Right lobe of liver (tissue), 6 donors: ENCODE measurements at places on chromosomes 3 and 15.

- no peaks in the 10 kb centered on the region for H3K27me3 ChIP-seq
- no peaks in the 10 kb centered on the region for H3K4me1 ChIP-seq
- no peak overlapping the region for H3K4me3 ChIP-seq
- no peak for DNase-seq
- H3K27ac ChIP-seq, result no peak overlapping the region
- H3K36me3 ChIP-seq, result no peaks in the 10 kb centered on the region
Observed at GRCh38 chr3:43021186-43021585, 42.1 kb downstream of the GASK1A start.

DNA sequence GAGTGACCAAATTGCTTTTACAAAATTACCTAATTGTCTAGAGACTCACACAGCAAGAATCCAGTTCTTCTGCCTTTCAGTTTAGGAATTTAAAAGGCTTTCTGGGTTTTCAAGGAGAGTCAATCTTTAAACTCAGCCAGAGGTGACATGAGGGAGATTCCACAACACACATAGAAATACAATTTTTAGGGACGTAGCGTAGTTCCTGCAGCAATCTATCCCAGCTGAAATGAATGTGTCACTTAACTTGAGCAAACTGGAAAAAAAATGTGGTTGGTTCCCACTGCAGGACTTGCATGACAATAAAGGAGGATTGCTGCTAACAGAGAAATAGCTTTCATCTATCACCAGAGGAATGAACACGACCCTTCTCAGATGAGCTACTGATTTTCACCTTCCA, 269.7 kb downstream of the OTOL1 start:
- no peak for DNase-seq
- no peak overlapping the region for H3K27ac ChIP-seq
- no peak overlapping the region for H3K4me3 ChIP-seq
- no peaks in the 10 kb centered on the region for H3K27me3 ChIP-seq

DNA sequence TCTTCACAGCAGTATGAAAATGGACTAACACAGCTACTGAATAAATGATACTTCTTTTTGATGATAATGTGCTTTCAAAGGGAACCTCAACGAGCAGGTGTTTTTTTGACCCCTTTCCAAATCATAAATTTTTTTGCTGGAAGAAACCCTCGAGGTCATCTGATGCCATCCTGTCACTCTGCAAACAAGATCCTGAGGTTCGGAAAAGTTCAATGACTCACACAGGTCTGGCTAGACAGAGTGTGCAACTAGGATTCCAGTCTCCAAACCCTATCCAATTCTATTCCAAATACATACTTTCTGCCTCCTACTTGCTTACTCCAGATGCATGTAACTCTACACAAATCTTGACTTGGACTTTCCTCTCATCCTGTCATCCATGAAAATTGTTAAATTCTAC, 124.7 kb downstream of the NEDD4 start:
- H3K27ac ChIP-seq, result no peak overlapping the region
- DNase-seq, result no peak
- H3K4me3 ChIP-seq, result no peak overlapping the region
- H3K36me3 ChIP-seq, result no peaks in the 10 kb centered on the region
- H3K4me1 ChIP-seq, result no peaks in the 10 kb centered on the region
- no peaks in the 10 kb centered on the region for H3K27me3 ChIP-seq

GRCh38 chr3:195558602-195559001, 15.5 kb upstream of the PPP1R2 start:
- H3K27me3 ChIP-seq, result no peaks in the 10 kb centered on the region
- no peak overlapping the region for H3K4me3 ChIP-seq
- no peak for DNase-seq
- H3K27ac ChIP-seq, result no peak overlapping the region
- H3K4me1 ChIP-seq, result no peaks in the 10 kb centered on the region
- no peaks in the 10 kb centered on the region for H3K36me3 ChIP-seq

DNA sequence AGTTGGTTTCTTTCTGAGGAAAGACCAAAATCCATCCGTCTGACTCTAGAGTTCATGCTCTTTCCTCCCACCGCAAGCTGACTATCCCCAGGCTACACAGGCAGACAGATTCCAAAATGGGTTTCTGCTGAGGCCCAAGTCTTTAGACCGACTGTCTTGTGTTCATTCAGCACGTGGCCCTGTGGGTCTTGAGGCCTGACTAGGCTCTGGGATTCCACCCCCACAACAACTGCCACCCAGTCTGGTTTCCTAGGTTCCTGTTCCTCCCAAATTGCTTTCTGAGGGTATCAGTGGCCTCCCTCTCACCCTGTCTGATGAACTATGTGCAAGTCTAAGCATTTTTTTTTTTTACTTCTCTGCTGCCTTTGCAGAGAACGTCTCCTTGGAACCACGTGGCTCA, 67.7 kb downstream of the CYP19A1 start:
- H3K4me1 ChIP-seq, result peaks cover 13% of the 10 kb centered on the region
- H3K27ac ChIP-seq, result no peak overlapping the region
- no peak overlapping the region for H3K4me3 ChIP-seq
- DNase-seq, result no peak

DNA sequence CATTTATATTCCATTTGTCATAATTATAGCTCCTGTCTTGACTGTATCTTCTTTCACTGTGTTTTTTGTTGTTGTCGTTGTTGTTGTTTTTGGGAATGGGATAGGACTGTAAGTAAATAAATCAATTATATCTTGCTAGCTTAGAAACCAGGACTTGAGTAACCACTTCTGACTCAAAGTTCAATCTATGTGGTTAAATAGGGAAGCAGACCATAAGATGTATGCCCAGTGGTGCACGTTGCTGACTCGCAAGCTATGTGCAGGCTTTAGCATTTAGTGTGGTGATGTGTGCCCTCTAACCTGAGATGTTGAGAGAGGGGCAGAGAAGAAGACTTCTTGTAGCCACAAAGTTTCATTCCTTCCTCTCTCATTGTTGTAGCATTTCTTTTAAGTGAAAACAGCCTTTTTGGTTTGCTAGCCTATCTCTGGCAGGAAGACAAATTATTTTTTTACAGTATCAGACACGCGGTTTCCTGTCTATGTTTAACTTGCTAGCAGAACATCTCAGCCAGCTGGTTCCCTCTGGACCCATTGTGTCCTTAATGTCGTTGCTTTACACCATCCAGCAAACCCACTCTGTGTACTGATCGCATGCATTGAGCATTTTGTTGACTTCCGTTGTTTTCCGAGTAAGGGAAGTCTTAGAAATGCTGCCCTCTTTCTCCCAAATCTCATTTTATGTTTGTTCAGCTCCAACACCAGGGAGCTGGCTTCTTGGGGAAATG, 52.1 kb downstream of the TGFBR2 start:
- H3K27ac ChIP-seq, result no peak overlapping the region
- no peak for DNase-seq
- peaks cover 22% of the 10 kb centered on the region for H3K4me1 ChIP-seq
